ENCODE measurements at places on chromosomes 1 and 21.

DNA sequence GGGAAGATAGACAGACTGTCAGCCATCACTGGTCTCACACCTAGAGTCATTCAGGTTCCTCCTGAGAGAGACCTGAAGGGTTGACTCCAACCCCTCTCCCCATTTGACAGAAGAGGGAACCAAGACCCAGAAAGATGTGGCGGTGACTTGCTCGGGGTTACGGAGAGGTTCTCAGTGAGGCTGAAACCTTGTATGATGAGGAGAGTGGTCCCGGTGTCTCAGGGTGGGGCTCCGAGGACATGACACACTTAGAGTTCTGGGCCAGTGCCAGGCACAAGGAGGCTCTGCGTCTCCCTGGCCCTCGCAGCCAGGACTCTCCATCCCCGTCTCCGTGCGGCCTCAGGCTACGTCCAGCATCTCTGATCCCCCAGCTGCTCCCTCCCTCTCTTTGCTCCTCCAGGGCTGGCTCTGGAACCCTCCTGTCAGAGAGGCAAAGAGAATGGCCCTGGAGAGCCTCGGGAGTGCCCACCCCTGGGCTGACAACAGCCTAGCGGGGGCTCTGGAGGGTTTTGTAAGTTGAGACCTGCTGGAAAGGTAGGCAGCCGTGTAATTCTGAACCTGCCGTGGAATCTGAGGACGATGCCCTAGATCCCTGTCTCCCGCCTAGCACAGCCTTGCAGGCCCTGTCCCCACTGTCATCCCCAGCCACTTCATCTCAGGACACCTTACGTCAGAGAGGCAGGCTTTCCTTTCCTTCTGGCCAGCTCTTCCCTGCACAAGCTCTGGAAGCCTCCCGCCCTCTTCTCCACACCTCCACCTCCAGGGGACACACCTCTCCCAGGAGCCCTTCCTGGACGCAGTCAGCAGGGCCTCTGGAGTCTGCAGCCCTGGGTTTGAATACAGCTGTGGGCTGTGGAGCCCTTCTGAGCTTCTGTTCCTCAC, 4.1 kb downstream of the EFHD2 start:
- no peak for DNase-seq

DNA sequence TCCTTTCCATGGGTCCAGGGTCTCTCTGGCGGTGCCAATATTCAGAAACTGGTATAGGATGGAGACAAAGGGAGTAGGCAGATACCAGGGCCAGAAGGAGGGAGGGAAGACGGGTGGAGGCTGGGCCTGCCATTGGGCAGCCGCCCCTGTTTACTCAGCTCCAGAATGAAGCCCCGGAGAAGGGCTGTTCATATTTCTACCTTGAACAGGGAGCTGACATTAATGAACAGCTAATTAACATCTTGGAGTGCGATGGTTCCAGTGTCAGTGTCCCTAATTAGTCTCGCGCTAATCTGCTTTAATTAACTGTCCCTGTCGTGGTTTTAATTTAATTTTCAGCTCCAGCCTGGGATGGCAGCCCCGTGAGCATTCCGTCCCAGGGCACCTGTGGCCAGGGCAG, 113.8 kb downstream of the EPHB2 start:
- DNase-seq = no peak

- no peak for DNase-seq
Measured at GRCh38 chr1:216820345-216820744, 97.1 kb upstream of the ESRRG start.

- peak; percentile 74 for DNase-seq
Measured at GRCh38 chr1:11654137-11654938, at the start of the genes FBXO2 and FBXO44. FBXO2 (minus strand) TSS chr1:11654429; CDS start chr1:11654340, 89 bp downstream. FBXO44 (plus strand) TSS chr1:11654877; CDS start chr1:11655836, 959 bp downstream.

GRCh38 chr1:221509575-221510355, 232.1 kb downstream of the DUSP10 start:
- no peak for DNase-seq

DNA sequence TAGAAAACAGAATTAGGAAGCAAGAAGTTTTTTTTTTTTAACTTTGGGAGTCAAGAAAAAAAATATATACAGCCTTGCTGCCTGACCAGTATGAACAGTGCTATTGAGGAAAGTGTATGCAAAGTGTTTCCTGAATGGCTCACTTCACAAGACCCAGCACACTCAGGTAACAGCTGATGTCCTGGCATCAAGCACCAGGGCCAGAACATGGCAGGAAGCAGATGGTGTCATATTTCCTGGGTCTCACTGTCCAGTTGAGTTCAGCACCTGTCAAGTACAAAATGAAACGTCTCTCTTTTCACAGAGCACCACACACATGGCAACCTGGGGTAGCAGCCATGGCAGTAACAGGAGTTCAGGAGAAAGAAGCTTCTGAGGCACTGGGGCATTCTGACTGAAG, 372.3 kb downstream of the TTLL7 start:
- DNase-seq = no peak

Measured in stimulated activated CD4-positive, alpha-beta T cell treated with anti-CD3 and anti-CD28 coated beads, Interleukin-2, amount 100 ng/mL, for 24 hours (primary cell).